ENCODE measurements at places on chromosomes 12 and 14.

GRCh38 chr14:78142998-78143397 lies 27.2 kb upstream of the NRXN3 start:
- no peak for DNase-seq

DNA sequence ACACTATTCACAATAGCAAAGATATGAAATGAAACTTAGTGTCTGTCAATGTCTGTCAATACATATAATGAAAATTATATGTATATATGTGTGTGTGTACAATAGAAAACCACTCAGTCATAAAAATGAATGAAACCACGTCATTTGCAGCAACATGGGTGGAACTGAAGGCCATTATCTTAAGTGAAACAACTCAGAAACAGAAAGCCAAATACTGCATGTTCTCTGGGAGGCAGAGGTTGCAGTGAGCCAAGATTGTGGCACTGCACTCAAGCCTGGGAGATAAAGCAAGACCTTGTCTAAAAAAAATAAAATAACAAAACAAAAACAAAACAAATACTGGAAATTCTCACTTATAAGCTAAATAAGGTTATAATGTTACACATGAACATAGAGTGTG lies 16.7 kb upstream of the E2F7 start:
- DNase-seq = no peak

DNA sequence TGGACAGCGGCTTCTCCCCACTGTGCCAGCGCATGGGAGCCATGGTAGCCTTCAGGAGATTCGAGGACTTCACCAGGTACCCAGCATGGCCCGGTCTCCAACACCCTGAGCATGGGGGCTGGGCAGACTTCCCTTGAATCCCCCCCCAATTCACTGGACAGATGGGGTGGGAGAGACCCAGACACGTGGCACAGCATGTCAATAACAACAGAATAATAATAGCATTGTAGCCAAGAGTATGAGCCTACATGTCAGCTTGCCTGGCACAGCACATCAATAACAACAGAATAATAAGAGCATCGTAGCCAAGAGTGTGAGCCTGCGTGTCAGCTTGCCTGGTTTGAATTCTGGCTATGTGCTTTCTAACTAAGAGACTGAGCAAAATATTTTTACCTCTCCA lies 76.4 kb downstream of the FOXN4 start:
- no peak for DNase-seq

GRCh38 chr14:23538050-23538718 lies 13.4 kb downstream of the ZFHX2 start:
- DNase-seq = no peak

DNA sequence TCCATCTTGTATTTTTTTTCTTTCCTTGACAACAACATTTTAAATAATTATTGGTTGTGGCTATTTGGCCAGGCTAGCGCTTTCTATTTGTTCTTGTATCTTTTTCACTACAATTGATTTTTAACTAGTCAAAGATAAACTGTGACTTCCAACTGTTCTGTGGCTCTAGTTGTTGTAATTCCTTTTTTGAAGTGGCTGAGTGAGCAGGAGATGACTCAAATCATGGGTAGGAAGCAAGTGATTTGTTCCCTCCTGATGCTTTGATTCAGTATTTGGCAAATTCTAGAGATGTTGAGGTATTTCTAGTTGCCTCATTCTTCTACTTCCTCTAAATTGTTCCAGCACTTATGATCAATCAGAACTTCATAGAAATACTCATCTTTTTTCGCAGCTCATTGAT lies 633.5 kb downstream of the RERGL start:
- no peak for DNase-seq

- DNase-seq = no peak
Measured at GRCh38 chr12:44154128-44154527, 318.2 kb downstream of the TMEM117 start.

DNA sequence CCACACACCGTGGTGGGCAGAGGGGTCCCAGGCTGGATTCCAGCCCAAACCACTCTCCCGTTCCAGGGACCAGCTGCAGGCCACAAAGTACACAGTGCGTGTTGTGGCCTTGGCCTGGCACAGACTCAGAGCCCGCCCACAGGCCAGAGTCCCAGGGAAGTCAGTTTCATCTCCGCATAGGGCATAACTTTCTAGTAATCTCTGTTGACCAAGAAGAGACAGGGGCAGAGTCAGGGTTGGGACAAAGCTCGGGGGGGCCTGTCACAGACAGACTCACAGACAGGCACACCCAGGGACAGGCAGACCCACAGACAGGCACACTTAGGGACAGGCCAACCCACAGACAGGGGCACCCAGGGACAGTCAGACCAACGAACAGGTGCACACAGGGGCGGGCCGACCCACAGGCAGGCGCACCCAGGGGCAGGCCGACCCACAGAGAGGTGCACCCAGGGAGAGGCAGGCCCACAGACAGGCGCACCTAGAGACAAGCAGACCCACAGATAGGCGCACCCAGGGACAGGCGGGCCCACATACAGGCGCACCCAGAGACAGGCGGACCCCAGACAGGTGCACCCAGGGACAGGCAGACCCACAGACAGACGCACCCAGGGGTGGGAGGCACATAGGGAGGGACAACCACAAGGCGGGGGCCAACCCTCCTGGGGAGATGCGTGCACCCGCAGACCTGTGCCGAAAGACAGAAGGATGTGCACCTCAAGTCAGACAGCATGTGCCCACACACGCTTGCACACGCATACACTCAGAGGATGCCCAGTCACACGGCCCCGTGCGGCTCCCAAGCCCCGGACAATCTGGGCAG lies 323.3 kb upstream of the RTL1 start:
- no peak for DNase-seq

DNA sequence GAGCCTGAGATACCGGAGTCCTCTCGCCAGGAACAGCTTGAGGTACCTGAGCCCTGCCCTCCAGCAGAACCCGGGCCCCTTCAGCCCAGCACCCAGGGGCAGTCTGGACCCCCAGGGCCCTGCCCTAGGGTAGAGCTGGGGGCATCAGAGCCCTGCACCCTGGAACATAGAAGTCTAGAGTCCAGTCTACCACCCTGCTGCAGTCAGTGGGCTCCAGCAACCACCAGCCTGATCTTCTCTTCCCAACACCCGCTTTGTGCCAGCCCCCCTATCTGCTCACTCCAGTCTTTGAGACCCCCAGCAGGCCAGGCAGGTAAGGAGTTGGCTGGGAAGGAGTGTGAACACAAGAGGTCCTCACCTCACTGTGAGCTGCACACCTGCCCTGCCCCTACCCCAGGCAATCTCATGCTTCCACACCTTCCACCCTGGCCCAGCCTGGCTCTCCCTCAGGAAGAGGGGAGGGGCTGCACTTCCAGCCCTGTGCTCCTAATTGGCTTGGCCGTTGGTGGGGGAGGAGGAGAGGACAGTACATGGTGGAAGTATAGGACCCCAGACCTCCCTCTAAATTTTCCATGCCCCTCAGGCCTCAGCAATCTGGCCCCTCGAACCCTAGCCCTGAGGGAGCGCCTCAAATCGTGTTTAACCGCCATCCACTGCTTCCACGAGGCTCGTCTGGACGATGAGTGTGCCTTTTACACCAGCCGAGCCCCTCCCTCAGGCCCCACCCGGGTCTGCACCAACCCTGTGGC lies 6.2 kb downstream of the C1QL4 start:
- DNase-seq = no peak

GRCh38 chr12:42590330-42590934 lies 886 bp upstream of the PRICKLE1 start:
- no peak for DNase-seq

DNA sequence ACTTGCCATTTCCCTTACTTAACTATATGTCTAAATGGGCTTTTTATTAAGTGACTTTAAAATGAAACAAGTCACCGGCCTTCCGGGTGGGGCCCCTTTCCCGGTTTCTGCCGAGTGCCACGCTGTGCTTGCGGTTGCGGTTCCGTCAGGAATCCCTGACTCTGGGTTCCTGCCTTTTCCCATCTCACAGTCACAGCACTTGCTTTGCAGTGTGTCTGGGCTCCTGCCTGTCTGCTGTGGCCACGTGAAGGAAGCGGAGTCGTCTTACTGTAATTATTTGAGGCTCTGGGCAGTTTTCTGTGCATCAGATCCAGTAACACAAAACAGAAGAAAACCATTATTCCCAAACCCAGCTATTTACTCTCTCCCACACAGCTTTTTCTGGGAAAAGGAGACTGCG lies 44.0 kb upstream of the FRMD6 start:
- no peak for DNase-seq

- peak; percentile 2 for DNase-seq
Measured at GRCh38 chr14:85934123-85934885, 404.4 kb downstream of the FLRT2 start.

- DNase-seq = no peak
Measured at GRCh38 chr12:49038291-49038955, 19.8 kb upstream of the PRKAG1 start.

DNA sequence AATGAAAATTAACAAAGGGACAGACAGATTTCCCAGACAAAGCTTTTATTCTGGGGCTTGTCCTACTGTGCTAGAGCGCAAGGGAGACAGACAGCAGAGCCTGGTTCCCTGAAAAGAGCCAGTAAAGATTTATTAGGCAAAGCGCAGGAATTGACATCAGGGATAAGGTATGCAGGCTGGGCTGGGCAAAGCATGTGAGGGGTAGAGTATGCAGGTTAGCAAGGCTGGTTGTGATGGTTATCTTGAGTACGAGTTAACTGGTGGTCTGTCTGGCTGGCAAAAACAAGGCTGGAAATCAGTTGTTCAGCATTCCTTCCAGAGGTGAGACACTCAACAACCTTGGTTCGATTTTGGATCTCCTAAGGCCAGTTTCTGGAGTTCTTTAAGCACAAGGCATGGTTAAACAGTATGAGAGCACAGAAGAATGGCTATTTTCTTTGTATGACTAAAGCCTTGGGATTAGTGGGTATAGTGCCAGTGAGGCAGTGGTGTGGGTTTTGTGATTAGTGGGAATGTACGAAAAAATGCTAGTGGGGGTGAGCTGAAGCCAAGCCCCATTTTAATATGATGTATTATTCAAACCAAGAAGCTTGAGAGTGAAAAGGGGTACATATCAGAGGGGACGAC lies 30.9 kb downstream of the BTBD7 start:
- no peak for DNase-seq

- no peak for DNase-seq
Measured at GRCh38 chr12:67694306-67694900, 45.9 kb downstream of the DYRK2 start.

GRCh38 chr14:77208291-77208978 lies 26.8 kb downstream of the TMEM63C start:
- DNase-seq = no peak

DNA sequence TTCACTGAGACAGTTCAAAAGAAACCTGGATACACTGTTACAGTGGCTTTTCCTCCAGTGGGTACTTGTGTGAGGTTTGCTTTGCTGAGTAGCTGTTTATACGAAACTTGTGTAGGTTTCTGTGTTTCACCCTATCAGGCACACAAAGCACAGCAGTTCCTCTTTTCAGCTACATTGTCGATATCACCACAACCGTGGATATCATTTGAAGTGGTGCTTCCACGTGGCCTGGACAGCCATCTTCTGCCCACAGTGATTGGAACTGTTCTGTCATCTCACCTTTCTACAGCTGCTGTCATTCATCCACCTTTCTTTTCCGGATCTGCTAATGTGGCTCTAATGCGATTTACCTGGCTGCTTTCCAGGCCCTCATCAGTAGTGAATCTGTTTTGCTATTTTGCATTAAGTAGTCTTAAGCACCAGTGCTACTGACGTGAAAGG lies 368.8 kb downstream of the SYT1 start:
- DNase-seq = no peak

GRCh38 chr14:37844614-37845013 lies 249.2 kb downstream of the TTC6 start:
- no peak for DNase-seq

GRCh38 chr14:74682169-74682952 lies 30.5 kb downstream of the AREL1 start:
- no peak for DNase-seq

DNA sequence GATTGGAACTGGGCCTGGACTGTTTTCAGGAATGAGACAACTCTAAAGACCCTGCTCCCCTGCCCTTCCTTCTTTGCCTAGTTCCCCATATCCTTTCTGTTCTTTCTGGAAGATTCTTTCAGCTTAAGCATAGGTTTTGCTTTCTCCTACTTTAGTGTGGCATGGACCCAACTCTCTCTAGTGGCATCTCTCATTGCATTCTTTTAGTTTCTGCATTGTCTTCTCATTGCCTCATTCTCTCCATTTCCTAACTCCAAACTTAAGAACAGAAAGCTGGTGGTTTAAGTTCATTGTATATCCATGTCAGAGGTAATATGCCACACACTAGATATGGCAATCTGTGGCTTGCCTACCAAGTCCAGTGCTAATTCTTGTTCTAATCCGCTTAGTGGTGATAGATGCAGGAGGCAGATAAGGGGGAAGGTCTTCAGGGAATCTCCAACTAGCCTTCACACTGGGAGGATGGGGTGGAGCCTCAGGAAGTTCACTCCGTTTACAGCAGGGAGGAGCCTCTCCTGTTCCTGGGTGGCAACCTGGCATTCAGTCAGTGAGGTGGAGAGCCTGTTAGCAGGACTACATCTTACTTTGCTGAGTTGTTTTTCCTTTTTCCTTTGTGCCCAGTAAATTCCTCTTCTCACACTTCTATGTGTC lies 165.1 kb upstream of the LMNTD1 start:
- DNase-seq = no peak

DNA sequence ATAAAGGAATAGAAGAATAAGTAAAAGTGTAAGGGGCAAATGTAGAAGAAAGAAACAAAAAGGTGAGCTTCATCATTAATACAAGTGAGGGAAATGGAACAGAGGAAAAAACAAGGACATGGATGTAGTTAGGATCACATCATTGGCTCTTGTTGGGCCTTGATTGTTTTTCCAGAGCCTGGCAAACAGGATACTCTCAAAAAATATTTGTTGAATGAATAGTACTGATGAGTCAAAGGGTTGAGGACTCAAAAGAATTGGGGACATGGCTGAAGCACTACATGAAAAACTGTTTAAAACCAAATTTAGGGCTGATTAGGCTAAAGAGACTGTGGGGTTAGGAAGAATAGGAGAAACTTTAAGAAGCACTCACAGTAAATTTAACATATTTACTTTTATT lies 11.4 kb upstream of the SRP54 start:
- DNase-seq = no peak

- no peak for DNase-seq
Measured at GRCh38 chr12:45350861-45351260, 135.0 kb downstream of the ANO6 start.

DNA sequence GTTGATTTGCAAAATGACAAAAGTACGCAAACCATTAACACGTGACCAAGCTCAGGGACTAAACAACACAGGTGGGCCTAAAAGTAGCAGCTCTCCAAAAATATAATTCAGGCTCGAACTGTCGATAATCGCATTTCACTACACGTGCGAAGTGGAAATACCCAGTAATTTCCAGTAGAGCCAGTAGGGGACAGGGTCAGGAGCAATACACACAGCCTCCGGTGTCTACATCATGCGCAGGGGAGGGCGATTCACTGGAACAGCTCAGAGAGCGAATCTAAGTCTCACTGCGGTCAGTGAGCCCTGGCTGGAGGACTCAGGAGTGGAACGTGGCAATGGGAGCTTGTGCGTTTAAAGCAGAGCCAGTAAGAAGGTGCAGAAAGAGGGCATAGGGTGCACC lies 40.4 kb downstream of the SETD3 start:
- DNase-seq = no peak

- DNase-seq = no peak
Measured at GRCh38 chr12:51887476-51888315, at the start of gene ANKRD33. ANKRD33 (plus strand) TSS chr12:51888103; CDS start chr12:51888187, 84 bp downstream.

GRCh38 chr12:113146999-113147398 lies 2.5 kb upstream of the CFAP73 start:
- DNase-seq = no peak

GRCh38 chr12:52436000-52436827 lies 2.0 kb upstream of the KRT75 start:
- DNase-seq = no peak

All from activated CD8-positive, alpha-beta memory T cell treated with anti-CD3 and anti-CD28 coated beads for 1 hour (primary cell).